ENCODE measurements at places on chromosomes 2 and 18. TPM values are rescaled to one million over a fixed set of nuclear protein-coding genes. Genes with fewer than 3 reads are reported as not detected.

The KIF3C gene
- 5.1 TPM for total RNA-seq

The LIMS4 gene
- total RNA-seq, result 3.7 TPM

The NOSTRIN gene
- not detected for total RNA-seq

DNA sequence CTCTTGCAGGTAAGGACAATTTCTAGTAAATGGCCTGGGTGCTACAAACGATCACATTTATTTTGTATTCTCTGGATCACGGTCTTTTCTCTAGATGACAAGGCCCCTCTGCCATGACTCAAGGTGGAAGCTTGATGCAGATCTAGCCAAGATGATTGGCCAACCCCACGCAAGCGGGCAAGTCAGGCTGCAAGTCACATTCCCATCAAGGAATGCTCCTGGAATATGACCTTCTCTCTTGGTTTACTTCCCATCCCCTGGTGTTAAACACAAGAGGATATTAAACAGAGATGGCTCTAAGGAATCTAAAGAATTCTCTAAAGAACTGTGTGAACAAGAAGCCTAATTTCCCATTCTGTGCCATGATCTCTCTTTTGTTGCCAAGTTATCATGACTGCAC lies 97.3 kb upstream of the SERPINE2 start:
- DNase-seq, result no peak

DNA sequence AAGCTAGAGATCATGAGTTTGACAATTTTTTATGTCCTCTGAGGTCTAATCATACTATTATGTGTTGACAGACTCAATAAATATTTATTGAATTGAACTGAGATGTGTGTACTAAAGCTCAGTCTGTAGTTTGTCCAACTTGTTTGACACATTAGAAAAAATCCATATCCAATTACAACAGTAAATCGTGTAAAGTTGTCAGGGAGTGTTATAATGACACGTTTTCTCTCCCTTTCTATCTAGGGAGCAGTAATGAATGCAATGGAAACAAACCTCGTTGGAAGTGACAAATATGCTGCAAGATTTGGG lies 28.4 kb downstream of the ITGA4 start:
- DNase-seq, result no peak

The PDIA6 gene
- 84.7 TPM for total RNA-seq

DNA sequence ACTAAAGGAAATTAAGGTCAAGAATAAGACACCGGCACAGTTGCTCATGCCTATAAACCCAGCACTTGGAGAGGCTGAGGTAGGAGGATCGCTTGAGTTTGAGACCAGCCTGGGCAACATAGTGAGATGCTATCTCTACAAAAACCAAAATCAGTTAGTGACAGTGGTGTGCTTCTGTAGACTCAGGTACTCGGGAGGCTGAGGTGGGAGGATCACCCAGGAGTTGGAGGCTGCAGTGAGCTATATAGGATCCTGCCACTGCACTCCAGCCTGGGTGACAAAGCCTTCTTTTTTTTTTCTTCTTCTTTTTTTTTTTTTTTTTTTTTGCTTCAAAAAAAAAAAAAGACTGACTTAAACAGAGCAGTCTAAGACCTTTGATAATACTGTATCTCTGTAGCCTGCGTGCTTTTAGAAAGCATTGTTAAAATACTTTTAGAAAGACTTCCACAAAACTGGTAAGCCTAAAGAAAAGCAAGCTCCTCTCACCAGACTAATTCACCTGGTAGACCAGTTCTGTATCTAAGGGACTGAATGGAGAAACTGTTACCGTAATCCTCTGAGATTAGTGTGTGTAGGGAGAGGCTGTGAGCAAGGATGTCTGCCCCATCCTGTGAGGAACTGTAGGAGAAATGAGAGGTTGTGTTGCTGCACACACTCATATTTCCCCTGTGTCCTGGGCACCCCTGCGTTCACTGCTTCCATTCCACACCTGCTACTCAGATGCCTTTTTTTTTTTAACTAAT lies 10.8 kb downstream of the RAB12 start:
- DNase-seq, result no peak

The ERBB4 gene
- not detected for total RNA-seq

DNA sequence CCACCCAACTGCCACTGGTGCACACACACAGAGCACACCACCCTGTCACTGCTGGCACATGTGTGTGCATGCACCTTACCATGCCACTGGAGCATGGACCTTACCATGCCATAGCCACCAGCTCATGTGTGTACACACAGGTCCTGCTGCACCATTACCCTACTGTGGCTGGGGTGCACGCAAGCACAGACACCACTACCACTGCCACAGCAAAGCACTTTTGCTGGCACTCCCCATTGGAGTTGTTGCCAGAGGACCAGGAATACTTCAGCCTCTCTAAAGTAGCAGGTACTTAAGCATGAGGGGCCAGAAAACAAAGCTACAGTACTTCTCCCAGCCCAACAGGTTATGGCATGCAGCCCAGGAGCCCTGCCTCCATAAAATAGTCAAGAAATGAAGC lies 404.8 kb downstream of the MBD2 start:
- no peak for DNase-seq

- DNase-seq, result no peak
These were observed 1.7 kb upstream of the DPP4 start for GRCh38 chr2:162075689-162076132.

- no peak for DNase-seq
These were observed 1.7 kb downstream of the RMP24 start for GRCh38 chr18:35974181-35974580.

DNA sequence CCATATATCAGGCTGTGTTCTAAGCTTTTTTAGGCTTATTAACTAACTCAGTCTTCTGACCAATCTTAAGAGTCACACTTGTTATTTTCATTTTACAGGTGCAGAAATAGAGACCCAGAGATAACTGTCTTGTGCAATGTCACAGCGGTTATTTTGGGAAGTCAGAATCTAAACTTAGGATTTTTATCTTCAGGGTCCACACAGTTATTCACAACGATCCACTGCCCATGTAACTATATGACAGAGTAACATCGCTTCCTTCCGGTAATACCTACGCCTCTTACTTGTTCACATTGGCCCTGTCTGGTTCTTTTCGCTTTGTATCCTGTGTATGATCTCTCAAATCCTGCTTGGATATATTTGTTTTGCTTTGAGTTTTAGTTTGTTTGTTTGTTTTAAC lies 631.7 kb downstream of the LRP1B start:
- DNase-seq, result no peak

- DNase-seq, result no peak
These were observed 109.4 kb upstream of the FANCL start for GRCh38 chr2:58350484-58350883.

GRCh38 chr2:65264821-65265670 lies 37.4 kb downstream of the ACTR2 start:
- no peak for DNase-seq

DNA sequence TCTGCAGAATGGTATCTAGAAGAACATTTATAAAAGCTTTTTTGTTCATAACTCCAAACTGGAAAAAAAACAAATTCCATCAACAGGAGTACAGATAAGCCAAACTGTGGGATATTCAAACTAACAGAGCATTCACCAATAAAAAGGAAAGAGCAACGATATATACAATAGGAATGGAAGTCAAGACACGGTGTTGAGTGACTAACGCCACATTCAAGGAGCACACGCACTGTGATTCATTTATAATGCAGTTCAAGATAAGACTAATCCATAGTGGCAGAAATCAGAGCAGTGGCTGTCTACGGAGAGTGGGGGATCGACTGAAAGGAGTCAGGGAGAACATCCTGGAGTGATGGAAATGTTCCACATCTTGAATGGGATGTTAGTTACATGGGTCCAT lies 70.7 kb downstream of the CABYR start:
- DNase-seq, result no peak

DNA sequence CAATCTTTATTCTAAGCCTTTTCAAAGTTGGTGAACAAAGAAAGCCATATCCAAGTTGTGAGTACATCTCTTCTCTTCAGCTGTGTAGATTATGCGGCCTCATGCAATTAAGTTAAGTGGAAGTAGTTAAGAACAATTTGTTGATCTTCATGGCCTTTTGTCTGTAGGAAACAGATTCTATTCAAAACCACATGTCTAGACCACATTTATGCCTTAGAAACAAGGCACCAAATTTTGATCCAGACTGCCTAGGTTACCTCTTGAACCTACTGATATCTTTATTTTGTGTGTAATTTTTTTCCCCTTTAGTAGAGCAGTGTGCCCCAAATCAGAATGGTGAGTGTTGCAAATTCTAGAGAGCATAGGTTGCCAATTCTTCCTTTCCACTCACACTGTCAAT lies 101.6 kb upstream of the CERS6 start:
- no peak for DNase-seq

DNA sequence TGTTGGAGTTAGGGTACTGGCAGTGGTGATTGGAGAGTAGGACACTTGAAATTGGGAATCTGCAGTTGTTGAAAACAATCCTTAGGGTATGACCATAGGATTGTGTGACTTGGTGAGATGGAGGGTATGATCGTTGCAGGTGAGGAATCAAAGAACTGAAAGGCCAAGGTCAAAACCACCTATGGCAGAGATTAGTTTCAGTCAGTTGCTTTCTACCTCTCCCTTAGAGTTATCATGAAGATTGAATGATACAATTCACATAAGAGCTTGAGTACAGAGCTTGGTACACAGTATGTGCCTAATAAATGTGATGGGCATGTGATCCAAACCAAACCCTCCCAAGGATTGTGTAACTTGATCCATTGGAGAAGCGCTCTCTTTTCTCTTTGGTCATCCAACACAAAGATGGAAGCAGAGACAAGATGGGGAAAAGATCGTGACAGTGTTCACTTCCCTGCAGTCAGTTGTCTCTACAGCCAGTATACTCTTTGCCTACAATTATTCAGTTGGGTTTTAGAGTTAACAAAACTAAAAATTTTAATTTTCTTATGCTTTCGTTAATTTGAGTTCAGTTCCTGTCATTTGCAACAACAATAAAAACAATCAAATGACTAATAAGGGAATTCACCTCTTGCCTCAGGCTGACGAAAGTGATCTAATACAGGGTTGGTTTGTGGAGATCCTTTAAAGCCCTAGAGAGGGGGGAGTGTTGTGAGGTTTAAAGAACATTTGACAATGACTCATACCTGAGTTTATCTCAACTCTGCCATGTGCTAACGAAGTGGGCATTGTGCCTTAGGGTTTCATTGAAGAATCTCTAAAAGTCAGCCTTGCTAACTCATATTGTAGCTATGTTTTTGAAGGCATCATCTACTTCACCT lies 14.8 kb upstream of the SMAD2 start:
- no peak for DNase-seq

All from CD4-positive, alpha-beta memory T cell (primary cell).